ENCODE measurements at places on chromosomes 7 and 10.

DNA sequence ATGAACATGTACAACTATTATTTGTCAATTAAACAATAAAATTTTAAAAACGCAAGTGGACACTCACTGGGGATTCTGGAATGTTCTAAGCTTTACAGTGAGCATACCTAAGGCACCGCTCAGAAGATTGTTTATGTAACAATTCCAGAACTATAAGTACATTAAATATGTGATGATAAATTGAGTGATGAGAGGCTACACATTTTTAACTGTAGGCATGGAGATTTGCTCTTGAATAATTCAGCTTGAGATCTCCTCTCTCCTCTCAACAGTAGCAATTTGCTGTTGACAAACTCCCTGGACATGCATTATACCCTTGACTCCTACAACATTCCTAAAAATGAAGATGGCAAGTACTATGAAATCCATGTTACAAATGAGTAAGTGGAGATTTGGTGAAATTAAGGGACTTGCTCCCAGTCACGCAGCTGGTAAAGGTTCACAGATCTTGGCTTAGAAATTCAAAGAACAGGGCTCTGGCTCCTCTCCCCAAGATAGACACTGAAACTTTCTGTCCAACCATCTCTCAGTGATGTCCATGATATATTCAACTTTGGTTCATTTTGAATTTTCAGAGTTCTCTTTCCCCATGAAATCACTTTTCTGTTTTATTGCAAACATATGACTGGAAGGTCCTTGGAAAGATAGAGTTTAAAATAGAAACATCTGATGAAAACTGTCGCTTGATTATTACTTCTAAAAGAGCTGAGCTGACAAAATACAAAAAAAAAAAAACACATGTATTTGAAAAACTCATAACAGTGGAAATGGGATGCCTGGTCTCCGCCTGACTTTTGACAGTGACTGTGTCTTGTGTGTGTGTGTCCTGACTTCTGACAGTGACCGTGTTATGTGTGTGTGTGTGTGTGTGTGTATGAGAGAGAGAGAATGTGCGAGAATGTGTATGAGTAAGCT, 488.3 kb downstream of the TNS3 start:
- no peak for DNase-seq

DNA sequence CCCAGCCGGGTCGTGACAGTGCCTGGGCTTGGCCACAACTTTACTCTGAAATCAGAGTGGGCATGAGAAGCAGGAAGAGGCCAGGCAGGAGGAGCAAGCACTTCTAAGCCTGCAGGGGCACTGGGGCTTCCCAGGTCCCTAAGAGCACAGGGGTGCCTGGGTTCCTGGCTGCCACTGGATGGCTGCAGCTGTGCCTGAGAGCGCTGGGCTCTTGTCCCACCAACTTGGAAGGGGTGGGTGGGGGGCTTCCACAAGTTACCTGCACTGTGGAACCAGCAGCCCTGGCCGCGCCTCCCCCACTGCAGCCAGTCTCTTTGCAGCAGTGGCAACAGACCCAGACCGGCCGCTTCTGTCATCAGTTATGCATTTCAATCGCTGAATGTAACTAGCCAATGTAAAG, 434.7 kb upstream of the GRM3 start:
- no peak for DNase-seq

DNA sequence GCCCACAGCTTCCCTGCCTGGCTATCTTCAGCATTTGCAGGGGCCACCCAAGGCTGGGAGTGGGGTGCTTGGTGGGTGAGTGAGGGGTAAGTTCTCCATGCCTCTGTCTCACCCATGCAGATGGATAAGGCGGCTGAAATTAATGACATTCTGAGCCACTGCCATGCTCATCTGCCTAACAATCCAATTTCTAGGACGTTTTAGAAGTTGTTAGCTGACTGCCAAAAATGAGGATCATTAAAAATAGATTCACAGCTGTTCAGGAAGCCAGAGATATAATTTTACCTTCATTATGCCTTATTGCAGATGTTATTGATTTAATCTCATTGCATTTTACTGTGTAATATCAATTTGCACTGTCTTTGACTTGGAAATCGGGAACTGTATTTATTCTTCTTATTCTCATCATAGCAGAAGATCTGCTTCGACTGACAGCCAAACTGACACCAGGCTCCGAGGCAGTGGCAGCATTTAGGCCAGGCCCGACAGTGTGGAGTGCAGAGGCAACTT, 334.4 kb upstream of the NPVF start:
- no peak for DNase-seq

GRCh38 chr10:75952093-75952492, 520.7 kb downstream of the LRMDA start:
- no peak for DNase-seq

DNA sequence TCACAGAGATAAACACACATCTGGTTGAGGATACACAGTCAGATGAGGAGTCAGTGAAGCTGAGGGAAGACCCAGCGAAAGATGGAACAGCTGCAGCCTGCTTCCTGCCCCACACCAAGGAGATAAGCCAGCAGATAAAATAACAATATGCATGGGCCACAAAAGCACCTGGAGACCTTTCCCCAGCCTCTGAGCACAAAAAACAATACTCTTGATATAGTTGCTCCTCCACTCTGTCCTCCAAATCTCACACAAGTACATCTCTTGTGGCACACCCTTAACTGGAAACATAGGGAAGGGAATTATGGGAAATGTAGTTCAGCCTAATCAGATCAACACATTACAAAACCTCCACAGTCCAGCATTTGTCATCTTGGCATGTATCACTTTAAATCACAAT, 9.7 kb upstream of the FHIP2A start:
- no peak for DNase-seq

GRCh38 chr7:44246396-44247113, 45.8 kb downstream of the YKT6 start:
- no peak for DNase-seq

- no peak for DNase-seq
Observed at GRCh38 chr10:111200505-111201186, 123.8 kb downstream of the ADRA2A start.

- peak; percentile 63 for DNase-seq
Observed at GRCh38 chr10:133260895-133261725, 15.6 kb downstream of the ADAM8 start.

DNA sequence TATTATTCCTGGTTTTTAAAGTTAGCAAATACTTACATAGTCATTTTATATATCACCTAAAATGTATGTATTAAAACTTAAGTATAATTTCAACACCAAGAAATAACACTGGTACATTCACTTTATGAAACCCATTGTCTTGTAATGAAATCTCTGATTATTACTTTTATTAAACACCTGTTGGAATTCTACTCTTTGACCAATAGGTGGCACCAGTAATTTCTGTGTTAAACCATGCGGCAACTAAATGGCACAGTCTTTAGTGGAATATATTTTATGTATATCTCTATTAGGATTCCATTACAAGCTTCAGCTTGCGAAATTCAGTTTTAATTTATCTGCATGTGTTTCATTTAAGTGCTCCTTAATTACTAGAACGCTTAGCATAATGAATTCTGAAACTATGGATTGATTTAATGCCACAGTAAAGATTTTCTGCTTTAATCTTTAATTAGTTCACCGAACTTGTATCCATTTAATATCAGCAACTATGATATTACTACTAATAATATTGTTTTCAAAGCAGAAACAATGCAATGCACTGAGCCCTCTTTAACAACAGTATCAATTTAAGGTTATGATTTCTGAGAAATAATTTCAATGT, 181.3 kb downstream of the MAGI2 start:
- DNase-seq = peak; percentile 6

GRCh38 chr7:115676080-115676479, 354.5 kb downstream of the TFEC start:
- no peak for DNase-seq

DNA sequence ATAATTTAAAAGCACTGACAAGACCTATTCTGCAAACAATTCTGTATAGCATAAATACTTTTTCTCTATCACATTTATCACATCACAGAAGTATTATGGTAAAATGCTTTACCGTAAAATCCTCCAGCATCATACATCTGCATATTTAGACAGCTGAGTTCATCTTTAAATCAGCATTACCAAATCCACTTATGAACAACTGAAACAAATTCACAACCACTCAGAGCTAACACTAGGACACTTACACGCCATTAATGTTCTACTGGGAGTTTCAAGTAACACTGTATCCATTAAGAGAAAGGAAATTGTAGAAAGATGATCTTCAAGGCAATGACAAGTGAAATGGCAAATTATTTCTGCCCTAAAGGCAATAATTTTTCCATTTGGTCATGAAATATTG, 105.7 kb upstream of the DKK1 start:
- DNase-seq = no peak

GRCh38 chr7:25234336-25234735, 6.0 kb upstream of the NPVF start:
- DNase-seq = no peak

GRCh38 chr7:119720541-119720940, 552.4 kb upstream of the KCND2 start:
- no peak for DNase-seq

DNA sequence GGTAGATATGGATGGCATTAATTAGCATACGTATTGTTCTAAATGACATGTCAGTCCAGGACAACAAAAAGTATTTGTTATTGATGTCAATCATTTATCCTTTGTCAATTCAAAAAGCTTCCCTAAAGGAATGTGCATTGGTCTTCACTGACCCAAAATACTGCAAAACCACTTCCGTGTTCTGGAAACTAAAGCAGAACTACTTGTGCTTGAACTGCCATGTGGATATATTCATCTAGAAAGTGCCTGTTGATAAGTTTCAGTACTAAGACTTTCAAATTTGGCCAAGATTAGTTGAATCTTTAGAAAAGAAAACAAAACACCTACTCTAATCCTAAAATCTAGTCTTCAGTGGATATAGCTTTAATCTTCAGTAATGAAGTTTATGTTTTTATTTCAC, 242.1 kb upstream of the PPP1R3A start:
- DNase-seq = no peak

DNA sequence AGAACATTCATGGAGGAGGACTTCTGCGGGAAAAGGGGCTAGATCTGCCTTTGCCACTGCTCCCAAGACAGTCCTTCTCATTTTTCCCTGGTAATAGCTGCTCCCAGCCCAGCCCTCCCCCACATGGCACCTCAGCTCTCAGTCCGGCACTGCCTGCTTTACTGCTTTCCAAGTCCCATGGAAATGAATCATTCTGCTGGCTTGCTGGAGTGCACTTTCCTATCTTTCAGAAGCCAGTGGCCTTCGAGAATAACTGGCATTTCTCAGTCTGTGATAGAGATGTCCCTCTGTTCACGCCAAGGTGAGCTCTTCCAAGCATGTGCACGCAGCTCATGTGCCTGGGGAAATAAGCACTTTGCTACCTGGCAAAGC, 61.4 kb downstream of the SYPL1 start:
- DNase-seq = no peak

DNA sequence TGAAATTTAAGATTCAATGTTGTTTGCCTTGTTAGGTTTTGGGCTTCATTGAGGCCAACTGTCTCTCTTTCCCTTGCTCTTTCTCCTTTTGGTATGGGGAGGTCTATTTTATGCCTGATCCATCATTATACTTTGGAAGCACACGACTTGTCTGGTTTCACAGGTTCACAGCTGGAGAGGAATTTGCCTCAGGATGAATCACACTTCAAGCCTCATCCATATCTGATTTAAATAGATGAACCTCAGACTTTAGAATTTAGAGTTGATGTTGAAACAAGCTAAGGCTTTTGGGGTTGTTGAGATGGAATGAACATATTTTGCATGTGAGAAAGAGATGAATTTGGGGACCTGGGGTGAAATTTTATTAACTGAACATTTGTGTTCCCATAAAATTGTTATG, 150.5 kb upstream of the IGFBP3 start:
- DNase-seq = no peak

All from CD4-positive, alpha-beta T cell treated with Interleukin-15 for 4 hours (primary cell).